Activated T-helper 9 cell treated with anti-CD3 and anti-CD28 coated beads, Interleukin-2, amount 50 U/mL, for 16 hours (primary cell): ENCODE measurements at places on chromosomes 3 and 15.

GRCh38 chr3:182115328-182116015 lies 403.7 kb downstream of the SOX2 start:
- DNase-seq: no peak

DNA sequence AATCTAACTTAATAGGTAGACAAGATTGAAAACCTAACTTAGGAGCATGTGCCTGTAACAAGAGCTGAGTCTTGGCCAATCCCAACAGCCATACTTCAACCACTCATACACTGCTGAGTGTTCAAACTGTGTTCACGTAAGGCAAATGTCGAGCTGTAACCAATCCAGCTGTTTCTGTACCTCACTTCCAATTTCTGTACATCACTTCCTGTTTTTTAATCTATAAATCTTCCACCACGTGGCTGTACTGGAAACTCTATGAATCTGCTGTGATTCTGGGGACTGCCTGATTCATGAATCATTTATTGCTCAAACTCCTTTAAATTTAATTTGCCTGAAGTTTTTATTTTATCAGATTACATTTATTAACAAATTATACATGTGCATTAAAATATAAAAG lies 44.6 kb upstream of the NEDD4 start:
- DNase-seq: no peak

DNA sequence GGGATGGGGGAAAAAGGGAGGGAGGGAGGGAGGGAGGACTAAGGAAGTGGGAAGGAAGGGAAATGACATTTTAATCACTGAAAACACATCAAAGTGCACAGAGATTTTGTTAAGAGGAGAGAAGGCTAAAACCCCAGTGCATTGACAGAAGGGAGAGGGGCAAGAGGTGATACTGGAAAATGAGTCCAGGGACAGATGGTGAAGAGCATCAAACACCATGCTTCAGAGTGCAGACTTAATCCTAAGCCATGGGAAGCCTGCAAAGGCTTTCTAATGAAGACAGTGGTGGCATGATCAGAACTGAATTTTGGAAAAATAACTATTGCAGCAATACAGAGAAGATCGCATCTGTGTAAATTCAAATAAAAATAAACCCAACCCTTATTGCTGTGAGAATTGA lies 41.8 kb downstream of the HGD start:
- DNase-seq: no peak

- DNase-seq: no peak
Observed at GRCh38 chr3:59247402-59247841, 197.6 kb upstream of the CFAP20DC start.

DNA sequence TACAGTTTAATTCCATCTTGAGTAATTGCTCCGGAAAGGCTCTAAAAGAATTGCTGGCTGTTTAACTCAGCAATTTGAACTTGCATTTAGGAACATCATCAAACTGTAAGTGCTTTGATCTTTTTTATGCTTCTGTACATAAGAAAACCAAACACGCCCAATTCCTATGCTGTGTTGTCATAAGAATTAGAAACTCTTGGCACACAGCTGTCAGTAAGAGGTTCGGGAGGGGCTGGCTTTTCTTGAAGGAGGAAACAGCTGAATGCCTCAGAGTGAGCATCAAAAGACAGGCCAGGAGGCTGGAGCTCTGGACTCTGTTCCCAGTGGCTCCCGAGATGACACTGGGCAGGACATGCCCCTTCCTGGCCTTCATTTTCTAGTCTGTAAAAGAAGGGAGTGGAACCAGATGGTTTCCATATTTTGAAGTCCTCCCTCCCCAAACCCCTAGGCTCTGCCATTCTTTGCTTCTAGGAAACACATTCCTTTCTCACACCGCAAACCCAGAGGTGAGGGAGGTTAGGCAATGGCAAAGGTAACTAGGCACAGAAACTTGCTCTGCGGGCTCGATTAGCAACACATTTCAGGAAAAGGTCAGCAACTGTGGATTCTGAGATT lies 73.7 kb upstream of the DLG1 start:
- no peak for DNase-seq

DNA sequence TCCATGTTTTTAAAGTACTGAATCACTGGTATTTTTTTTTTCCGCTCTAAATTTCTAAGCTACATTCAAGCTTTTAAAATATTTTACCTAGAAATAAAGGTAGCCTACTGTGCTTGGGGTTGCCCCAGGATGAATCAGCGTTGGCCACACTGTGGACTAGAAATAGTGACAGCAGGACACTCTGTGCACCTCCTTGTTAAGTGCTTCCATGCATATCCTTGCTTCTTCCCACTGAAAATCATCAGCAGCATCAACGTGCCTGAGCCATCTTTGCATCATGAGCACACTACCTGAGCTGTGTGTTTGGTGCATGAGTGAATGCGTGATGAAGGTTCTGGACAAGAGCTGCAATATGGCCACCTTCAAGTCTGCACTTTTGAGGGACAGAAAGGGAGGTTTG lies 142.0 kb upstream of the SLC2A2 start:
- DNase-seq: no peak

GRCh38 chr3:180117381-180118163 lies 80.8 kb upstream of the PEX5L start:
- no peak for DNase-seq

DNA sequence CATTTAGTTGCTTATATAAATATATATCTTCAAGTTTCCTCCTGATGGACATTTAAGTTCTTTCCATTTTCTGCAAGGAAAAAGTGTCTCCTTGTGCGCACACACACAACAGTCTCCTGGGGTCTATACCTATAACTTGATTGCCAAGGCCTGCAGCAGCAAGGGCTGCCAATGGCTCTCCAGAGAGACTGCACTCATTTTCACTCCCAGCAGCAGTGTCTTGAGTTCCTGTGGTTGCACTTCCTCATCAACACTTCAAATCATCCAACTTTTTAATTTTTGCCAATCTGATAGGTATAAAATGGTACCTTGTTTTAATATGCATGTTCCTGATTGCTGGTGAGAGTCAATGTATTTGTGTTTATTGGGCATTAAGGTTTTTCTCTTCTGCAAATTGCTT lies 23.1 kb downstream of the TNFAIP8L3 start:
- no peak for DNase-seq

DNA sequence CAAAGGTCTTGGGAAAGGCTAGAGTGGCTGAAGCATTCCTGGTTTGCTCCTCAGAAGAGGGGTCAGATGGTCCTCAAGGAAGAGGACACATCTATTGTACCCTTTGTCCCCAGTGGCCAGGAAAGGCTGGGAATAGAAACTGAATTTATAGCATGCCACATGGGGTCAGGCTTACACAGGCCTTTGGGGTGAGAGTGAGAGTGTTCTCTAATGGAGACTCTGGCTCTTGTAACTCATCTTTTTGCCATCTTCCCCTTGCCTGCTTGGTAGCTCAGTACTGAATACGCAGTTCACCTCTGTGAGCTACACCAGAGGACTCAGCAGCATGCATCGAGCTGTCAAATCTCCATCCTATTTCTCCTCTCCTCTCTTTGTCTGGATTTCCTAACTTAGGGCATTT lies 87.5 kb downstream of the ATP2B2 start:
- DNase-seq: no peak

DNA sequence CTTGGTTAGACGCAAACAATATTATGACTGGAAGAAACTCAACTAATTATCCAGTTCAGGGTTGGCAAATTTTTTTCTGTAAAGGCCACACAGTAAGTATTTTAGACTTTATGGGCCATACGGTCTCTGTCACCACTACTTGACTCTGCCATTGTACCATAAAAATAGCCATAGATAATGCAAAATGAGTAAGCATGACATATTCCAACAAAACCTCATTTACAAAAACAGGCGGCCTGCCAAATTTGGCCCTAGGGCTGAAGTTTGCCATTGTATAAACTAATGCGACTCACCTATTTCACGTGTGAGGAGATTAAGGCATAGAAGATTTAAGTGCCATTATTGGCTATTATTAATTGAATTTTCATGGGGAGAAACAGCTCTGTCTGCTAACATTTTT lies 116.8 kb upstream of the CNTN6 start:
- DNase-seq: no peak

- no peak for DNase-seq
Observed at GRCh38 chr3:37765591-37766488, 95.8 kb upstream of the CTDSPL start.

GRCh38 chr3:109337393-109337792 lies at the start of gene DPPA4:
Gene DPPA4 (minus strand): TSS chr3:109337546. CDS start chr3:109337517, 29 bp downstream.
- DNase-seq: no peak

GRCh38 chr15:51307811-51308210 lies 30.6 kb downstream of the CYP19A1 start:
- no peak for DNase-seq

DNA sequence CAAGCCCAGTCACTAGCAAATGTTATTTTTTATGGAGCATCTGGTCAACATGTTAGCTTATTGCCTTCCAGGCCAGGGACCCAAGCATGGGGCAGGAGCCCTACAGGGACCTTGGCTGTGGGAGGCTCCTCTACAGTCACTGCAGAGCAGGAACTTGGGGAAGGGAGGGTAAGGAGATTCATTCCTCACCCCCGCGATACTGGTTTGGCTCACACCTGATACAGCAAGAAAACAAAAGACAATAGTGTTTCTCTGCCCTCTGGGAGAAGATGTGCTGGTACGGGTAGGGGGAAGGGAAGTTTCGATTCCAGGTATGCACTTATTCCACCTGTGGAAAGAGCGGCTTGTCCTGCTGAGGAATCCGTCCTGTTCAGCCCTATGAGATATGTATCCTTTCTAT lies 77.6 kb downstream of the SLC12A8 start:
- DNase-seq: no peak

DNA sequence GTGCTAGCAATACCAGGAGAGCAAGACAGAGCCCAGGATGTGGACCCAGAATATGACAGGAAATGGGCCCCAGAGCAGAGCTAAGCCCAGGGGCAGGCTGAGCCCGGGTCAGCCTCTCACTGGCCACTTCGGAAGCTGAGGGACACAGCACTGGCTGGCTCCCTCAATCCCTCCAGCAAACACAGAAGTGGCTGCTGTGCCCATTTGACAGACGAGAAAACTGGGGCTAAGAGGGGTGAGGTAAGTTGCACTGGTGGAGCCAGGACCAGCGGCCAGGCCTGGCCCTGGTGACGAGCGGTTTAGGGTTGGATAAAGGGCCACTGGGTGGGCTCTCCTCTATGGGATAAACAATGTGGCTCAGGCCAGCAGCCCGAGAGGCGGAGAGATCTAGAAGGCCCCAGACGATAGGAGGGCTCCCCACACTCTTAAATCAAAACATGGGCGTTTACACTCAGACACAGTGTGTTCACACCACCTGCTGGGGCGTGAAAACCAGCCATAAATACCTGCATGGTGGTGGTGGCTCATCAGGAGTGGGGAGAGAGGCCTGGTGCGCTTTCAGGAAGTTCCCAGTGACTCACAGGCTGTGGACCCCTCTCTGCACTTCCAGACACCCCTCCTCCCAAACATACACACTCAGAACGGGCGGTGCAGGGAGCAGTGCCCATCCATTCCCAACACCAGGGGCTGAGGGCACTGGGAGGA lies 12.0 kb upstream of the LINGO1 start:
- DNase-seq: no peak

- DNase-seq: no peak
Observed at GRCh38 chr15:80210611-80211573, 41.1 kb downstream of the CTXND1 start.

DNA sequence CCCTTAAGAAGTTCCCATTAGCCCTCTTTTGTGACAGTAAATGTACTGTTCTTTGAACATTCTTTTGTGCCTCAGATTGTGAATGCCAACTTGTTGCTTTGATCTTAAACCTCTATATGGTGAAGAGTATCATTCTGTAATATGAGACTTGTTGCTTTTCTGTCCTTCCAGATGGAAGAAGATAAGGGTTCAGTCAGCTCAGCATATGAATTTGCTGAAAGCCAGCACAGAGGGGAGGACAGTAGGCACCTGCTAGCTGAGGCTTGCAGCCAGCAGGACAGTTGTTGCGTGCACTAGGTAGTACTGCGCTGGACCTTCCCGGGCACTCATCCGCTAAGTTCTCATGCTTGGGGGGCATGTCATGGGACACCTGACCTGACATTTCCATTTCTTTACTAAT lies 74.7 kb downstream of the DCUN1D1 start:
- DNase-seq: no peak

DNA sequence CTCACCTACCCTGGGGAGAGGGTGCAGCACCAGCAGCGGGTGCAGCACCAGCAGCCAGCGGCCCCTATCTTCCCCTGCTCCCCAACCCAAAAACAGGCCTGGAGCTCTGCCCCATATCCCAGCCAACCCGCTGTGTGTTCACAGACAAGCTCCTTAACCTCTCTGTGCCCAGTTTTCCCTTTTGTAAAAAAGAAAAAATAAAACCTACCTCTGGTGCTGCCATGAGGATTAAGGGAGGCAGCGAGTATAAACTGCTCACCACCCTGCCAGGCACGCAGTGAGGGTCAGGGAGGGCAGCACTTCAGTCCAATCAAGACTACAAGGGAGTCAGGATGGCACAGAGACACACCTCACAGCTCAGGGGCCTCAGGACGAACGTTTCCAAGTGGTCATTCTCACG lies 163.3 kb downstream of the NUP210 start:
- no peak for DNase-seq

DNA sequence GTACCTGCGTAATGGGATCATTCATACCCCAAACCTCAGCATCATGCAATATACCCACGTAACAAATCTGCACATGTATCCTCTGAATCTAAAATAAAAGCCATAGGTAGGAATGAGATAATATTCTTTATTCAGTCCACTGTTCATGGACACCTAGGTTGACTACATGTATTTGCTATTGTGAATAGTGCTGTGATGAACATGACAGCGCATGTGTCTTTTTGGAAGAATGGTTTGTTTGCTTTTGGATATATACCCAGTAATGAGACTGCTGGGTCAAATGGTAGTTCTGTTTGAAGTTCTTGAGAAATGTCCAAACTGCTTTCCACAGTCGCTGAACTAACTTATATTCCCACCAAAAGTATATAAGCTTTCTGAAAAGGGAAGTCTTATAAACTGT lies 117.9 kb upstream of the FAM3D start:
- no peak for DNase-seq

GRCh38 chr3:28449398-28449797 lies 100.8 kb upstream of the AZI2 start:
- DNase-seq: no peak

- DNase-seq: no peak
Observed at GRCh38 chr3:179961071-179961702, 75.5 kb downstream of the PEX5L start.

DNA sequence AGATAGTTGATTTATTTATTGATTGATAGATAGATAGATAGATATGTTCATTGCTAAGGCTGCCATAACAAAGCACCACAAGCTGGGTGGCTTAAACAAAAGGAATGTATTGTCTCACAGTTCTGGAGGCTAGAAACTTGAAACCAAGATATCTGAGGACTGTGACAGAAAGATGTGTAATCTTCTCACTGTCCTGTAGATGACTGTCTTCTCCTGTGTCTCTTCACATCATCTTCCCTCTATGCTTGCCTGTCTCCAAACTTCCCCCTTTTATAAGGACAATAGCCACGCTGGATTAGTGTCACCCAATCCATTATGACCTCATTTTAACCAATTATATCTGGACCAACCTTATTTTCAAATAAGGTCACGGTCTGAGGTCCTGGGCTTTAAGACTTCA lies 40.9 kb downstream of the GNB4 start:
- no peak for DNase-seq

GRCh38 chr3:58597770-58598310 lies 20.6 kb upstream of the FAM107A start:
- DNase-seq: no peak
